C1 segment of cervical spinal cord (tissue), 14 donors: ENCODE measurements at places on chromosomes 1 and 21.

GRCh38 chr1:72847651-72848050 is 565.3 kb upstream of the NEGR1 start:
- no peak for DNase-seq

DNA sequence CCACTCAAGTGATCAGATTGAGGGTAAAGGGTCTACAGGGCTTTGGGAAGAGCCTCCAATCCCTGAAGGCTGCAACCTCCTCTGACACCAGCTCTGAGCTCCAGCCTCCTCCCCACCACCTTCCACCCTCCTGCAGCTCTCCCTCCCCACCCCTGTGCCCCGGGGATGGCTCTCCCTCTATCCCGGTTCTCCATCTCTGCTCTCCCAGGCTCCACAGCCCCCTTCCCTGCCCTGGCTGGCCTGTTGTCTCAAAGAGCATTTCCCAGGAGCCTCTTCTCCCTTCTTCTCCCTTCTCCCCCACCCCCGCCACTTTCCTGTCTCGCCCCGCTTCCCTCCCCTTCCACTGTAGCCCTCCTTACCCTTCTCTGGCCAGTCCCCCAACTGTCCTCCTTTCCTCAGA is 1.1 kb downstream of the PLEKHA6 start:
- no peak for DNase-seq

DNA sequence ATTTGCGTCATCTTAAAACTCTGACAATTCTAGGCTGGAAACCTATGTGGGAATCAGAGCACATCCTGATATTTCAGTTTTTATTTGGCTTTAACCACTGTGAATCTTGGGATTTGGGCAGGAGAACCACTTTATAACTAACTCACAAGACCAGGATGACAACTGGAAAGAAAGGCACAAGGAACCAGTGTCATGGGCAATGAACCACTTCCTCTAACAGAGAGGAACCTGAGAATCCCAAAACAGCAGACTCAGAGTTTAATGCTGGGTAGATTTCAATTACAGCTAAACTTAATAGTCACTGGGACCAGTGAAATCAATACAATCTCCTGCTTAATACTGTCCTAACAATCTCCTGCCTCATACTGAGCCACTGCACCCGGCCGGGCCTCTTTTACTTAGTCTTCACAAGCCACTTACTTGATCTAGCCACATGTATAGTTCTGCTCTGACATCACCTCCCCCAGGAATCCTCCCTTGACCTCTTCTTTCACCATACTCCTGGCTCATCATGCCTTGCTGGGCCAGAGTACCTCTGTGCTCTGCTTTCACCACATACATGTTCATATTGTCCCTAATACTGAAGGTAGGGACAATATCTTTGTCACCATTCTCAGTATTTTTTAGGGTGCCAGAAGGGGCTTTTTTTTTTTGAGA is 20.2 kb upstream of the SLFNL1 start:
- DNase-seq, result no peak

DNA sequence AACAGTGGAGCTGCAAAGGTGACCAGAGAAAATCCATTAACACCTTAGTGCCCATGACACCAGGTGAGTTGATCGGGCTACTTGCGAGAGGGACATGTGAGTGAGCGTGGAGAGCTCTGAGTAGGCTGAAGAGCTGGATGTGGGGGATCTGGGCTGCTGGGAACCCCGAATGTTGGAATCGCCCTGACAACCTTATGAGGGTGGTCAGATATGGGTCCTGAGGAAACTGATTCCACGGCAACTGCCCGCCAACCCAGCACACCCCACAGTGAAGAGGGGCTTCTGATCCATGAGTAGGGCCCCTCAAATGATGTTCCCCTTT is 705 bp upstream of the QSOX1 start:
- DNase-seq, result no peak

GRCh38 chr1:221743416-221744208 is 1.7 kb upstream of the DUSP10 start:
- DNase-seq, result no peak

DNA sequence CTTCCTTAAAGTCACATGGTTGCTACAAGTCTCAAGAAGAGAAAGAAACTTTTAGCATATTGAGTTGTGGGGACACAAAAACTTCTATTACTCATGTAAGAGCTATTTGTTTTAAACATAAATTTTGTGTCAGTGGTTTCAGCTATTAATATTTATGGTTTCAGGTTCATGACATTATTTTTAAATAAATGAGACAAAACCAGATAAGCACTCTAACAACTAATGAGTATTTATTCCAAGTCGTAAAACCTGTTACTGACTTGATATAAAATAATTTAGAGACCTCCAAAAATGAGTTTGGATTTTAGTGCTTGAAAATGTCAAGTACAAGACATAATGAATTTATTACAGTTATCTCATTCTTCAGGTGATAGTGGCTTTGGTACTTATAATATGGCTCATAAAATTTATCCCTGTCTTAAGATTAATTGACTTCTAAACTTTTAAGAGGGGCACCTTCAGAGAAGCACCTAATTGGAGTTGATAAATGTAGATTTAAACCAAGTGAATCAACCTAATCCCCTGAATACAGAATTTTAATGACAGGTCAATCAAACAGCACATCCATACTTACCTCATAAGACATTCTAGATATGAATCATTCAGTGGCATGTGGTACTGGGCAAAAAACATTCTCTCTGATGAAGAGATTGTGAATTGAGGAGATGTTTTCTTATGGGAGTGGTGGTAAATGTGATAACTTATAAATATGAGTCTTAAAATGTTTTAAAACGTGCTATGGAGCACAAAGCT is 167.7 kb upstream of the PTGFR start:
- no peak for DNase-seq

DNA sequence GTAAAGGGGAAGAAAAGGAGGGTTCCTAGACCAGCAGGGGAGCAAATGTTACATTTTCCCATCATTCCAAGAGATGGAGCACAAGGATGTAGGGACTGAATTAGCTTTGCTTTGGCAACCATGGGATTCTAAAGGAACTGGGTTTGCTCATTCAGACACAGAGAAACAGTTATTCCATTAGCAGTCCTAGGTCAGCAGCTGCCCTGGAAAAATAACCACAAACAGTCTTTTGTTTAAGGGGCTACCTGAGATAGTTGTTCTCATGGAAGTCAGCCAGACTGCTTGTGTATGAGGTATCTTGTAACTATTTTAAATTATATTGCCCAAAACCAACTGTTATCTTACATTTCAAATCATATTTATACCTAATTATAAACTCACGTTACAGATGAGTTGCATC is 58.4 kb upstream of the VCAM1 start:
- no peak for DNase-seq

GRCh38 chr1:107264561-107264960 is 123.7 kb downstream of the NTNG1 start:
- DNase-seq, result no peak

GRCh38 chr1:28380394-28380793 is 10.9 kb downstream of the PHACTR4 start:
- DNase-seq, result no peak
